AG04449 (cell line): ENCODE measurements at places on chromosomes 4 and X.

DNA sequence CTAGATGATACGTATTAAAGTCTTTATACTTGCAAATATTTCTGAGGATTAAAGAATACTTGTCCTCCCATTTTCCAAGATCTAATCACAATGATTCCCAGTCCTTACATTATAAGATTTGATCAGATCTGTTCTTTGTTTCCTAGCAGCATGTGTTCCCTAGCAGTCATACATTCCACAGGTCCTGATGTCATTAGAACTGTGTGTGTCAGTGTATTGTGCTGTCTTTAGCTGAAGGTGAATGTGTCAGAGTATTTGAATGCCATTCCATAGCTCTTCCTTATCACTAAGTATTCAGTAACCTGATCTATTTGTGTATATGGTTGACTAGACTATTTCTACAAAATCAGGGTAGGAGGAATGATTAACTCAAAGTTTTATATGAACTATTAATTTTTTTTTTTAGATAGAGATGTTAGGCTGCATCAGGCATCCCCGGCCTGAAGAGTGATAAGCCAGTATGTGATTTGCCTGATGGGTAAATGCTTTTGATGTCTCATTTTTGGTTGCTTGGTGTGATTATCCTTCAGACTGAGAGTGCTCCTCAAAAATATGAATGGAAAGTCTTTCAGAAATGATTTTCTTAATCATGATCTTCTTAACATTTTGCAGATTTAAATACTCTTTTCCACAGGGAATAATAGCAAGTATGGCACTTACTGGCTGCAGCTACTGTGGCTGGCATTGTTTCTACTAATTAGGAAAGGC is 4.4 kb downstream of the ADGRL3 start:
- DNase-seq: no peak

DNA sequence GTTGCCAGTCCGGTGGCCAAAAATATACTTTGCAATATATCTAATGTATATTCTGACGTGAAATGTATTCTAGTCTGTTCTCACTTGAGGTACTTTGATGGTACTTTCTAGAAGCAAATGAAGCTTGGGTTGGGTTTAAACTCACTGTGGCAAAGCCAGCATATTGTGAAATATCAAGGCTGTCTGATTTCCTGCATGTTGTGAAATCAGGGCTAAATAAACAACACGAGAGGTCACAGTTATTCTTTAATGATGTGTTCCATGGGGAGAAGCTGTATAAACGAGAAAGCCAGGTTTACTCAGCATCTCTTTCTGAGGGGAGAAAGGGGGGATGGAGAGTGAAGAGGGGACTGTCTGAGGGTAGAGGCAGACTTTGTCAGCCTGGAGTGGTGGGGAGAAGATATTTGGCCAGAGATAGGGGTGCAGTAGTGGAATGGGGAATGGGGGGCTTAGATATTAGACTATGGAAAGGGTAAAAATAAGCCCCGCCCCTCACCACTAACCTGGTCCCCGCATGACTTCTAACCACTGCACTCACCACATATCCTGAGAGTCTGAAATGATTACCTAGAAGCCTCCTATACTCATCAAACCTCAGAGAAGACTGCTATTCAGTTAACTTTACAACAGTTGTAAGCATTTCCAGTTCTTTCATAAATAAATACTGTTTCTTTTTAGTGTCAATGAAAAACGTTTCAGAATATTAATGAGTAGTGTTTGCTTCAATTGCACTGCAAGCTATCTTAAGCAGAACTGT is 5.9 kb upstream of the SCARB2 start:
- no peak for DNase-seq

GRCh38 chr4:88957570-88957969 is 99.4 kb downstream of the FAM13A start:
- no peak for DNase-seq

DNA sequence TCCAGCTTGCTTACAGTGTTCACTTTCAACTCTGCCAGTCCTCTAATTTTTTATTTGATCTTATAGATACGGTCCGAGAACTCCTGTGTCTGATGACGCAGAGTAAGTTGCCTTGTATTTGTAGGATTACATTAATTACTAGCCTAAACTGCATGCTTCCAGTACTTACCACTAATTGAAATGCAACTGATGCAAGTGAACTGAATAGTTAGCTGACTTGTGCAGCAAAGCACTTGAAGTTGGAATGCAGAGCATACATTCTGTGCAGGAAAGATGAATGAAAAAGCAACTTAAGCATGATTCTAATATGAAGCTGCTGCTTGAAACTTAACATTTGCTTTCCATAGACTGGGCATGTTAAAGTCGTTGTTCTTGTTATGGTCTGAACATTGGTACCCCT is 100.9 kb downstream of the LIMCH1 start:
- no peak for DNase-seq

GRCh38 chr4:59655996-59656395 is 1544.1 kb upstream of the ADGRL3 start:
- DNase-seq: no peak

DNA sequence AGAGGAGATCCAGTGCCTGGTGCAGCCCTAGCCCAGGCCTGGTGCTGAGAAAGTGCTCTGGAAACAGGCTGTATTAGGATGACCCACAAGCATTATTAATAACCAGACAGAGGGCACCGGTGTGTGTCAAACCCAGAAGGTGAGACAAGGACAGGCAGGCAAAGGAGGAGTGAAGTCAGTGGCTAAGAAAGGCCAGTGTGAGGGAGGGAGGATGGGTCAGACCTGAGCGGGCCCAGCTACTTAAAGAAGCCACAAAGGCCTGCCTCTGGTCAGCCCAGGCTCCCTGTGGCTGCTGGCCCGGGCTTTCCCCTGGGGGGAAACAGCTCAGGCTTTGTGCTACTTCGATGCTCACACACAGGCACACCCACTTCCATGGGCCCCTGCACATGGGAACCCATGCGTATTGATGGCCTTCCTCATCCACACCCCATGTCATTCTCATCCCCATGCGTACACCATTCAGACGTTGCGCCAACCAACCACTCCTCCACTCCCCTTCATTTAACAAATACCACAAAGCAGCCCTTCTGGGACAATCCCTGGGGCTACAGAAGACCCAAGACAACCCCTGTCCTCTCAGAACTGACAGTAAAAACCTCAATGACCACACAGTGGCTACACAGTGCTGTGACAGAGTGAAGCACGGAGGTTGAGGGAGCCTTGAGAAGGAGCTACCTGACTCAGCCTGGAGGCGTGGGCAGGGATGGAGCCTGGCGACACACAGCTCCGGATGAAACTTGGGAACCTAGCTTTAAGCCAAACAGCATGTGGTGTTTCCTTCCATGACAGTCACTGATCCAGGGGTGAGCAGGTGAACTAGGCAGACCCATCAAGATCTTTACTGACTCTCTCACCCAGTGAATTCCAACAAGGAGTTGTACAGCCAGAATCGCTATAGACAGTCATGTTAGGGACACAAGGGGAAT is 24.9 kb upstream of the MTM1 start:
- DNase-seq: no peak

- DNase-seq: no peak
Observed at GRCh38 chr4:87093443-87094123, 126.8 kb downstream of the KLHL8 start.

DNA sequence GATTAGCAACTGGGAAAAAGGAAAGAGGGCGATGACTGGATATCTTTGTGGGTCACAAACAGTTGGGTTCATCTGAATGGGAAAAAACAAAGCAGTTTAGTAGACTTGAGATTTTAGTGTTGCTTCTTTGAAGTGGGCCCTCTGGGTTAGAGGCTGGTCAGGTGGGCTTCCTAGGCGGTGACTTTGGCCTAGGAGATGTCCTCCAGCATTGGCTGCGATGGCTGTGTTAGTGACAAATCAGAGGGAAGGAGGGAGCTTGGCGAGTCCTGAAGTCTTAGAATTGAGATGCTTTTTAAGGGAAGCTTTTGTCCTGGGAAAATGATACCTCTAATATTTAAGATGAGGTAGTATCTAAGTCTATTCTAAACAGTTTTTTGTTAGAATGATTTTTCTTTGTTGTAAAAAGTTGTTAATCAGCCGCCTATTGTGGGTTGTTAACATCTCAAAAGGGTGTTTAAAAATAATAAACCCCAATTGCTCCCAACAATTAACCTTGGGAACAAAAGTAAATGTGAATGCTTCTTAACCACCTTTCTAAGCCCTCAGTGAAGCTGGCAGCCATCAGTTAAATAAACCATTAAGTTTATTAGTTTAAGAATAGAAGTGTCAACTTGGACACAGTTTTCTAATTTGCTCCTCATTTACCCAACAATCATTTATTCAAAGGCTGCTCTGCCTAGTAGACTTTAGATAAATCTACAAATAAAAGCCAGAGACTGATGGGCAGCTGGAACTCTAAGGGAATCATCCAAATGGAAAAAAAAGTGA is 31.7 kb downstream of the DLG3 start:
- no peak for DNase-seq

- DNase-seq: peak; percentile 71
Observed at GRCh38 chr4:39502019-39502663, 25.1 kb downstream of the UGDH start.

- no peak for DNase-seq
Observed at GRCh38 chr4:124288706-124289486, 423.6 kb downstream of the ANKRD50 start.

GRCh38 chr4:188289531-188290125 is 150.4 kb downstream of the TRIML1 start:
- no peak for DNase-seq

- DNase-seq: no peak
Observed at GRCh38 chrX:769796-770195, 139.2 kb downstream of the SHOX start.

GRCh38 chrX:103918050-103918449 is 44.4 kb upstream of the TMSB15B start:
- no peak for DNase-seq

- DNase-seq: no peak
Observed at GRCh38 chr4:108099838-108100237, 68.9 kb downstream of the LEF1 start.

DNA sequence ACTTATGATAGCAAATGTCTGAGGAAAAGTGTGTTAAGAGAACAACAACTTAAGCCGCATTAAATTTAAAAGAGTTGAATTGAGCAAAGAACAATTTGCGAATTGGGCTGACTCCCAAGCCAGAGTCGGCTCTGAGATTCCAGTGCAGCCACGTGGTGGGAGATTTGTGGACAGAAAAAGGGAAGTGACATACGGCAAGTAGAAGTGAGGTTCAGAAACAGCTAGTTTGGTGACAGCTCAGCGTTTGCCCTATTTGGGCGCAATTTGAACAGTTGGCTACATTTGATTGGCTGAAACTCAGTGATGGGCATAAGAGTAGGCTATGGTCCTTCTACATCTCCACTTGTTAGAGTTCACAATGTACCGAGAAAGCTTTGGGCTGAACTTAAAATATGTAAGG is 124.0 kb downstream of the PRKX start:
- DNase-seq: no peak

- DNase-seq: no peak
Observed at GRCh38 chr4:127616898-127617297, 15.9 kb upstream of the INTU start.

DNA sequence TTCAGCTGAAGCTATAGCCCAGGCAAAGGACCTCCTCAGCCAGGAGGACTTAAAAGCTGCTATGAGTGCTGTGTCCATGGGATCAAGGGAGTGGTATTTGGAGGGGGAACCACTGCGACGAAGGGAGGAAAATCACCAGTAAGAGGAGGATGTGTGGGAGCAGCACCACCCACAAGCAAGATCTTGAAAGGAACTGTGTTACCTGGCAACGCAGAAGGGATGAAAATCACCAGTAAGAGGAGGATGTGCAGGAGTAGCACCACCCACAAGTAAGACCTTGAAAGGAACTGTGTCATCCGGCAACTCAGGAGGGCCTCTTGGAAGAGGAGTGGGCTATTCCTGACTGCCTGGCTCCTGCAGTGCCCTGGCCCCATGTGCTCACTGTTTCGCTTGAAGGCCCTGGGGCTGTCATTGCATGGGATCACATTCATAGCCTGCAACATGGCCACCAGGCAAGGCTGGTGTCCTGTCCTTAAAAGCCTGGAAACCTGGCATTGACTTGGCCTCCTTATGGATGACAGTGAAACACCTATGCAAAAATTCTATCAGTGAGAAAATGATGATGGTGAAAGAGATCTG is 48.3 kb downstream of the TRMT44 start:
- no peak for DNase-seq

GRCh38 chr4:172055498-172055897 is 242.3 kb downstream of the GALNTL6 start:
- DNase-seq: no peak

DNA sequence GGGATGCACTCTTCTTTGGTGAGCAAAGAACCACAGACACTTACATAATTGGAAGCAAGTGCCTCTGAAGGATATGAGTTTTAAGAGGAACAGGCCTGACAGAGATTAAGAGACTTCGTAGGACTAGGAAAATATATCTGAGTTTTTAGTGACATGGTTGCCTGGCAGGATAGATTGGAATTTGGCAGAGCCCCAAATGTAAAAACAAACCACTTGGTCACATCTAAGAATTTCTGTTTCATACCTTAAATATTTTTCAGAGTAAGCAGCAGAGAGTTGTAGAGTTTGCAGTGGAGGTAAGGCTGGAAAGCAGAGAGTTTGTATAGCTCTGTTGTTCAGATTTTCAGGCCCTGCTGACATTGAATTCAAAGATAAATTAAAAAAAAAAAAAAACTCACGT is 150.1 kb upstream of the MAGEB2 start:
- no peak for DNase-seq

GRCh38 chr4:132797856-132798255 is 351.2 kb upstream of the PCDH10 start:
- DNase-seq: no peak

DNA sequence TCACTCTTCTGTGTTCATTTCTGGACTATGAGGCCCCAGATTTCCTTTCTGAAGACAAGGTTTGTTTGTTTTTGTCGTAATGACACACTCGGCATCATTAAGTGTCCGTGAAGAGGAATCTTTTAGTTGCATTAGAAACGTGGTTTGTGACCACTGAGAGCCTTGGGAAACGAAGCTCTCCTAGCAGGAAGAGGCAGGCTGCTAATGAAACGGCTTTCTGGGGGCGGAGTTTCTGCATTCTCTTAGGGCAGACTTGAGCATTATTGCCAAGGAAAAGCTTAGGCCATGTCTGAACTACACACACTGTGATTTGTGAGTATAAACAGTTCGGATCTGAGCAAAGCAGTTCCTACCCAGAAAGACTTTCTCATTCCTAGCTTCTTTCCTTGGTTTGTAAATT is 64.0 kb downstream of the SOX3 start:
- DNase-seq: no peak

- DNase-seq: no peak
Observed at GRCh38 chr4:70577220-70577927, 14.7 kb upstream of the AMBN start.
